ENCODE measurements at places on chromosomes 1 and 21. TPM values are rescaled to one million over a fixed set of nuclear protein-coding genes. Genes with fewer than 3 reads are reported as not detected.
A peak's percentile ranks its signal among the peaks of the same experiment; 100 is the strongest.

GRCh38 chr1:85093644-85094043, 45.3 kb upstream of the MCOLN3 start:
- DNase-seq = no peak

Gene CRP
- not detected for total RNA-seq

GRCh38 chr1:9719978-9720722, 68.6 kb downstream of the PIK3CD start:
- DNase-seq = no peak

DNA sequence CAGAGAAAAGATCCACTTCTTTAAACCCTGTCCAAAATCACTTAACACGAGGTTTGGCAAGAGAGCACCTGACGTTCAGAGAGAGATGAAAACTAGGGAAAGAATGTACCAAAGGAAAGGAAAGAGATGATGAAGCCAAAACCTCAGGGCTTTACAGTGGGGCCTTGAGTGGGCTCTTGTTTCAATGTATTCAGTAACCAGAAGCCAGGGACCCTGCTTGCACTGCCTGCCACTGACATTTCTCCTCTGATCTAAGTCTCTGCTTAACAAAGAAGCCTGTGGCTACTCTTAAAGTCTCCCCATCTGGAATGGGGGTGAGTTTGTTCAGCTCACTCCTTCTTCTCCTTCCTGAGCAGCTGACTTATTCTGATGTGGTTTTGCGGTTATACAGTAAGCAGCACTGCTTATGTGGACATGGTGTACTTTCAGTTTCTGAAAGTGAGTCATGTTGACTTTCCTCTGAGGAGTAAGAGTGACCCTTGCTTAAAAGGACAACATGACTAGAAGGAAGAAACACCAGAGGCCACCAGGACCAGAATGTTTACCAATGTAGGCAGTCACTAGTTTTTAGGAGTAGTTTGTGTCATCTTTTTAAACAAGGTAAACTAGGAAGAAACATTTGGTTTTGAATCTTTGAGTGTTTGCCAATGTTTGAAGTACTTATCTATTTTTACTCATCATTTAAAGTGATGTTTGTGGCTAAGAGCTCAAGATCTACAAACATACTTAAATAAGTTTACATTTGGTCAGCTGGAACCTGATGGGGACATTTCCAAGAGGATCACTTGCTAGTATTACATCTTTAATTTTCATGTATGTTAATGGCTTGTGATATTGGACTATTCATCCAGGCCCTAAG, 87.4 kb downstream of the FASLG start:
- peak; percentile 57 for DNase-seq

DNA sequence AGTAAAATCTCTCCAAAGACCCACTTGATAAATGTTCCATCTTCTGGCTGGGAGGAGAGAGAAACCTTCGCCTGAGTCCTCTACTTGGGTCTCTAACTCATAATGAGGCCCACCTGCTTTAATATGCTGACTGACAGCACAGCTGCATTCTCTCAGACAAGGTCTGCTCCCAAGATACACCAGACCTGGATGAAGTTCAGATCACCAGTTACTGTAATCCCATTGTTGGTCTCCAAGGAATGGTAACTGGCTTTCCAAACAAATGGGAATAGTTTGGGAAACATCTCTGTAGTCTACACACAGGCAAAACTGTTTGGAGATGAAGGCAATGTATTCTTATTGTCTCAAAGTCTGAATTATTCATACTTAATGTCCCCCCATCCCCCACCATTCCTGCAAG, 27.9 kb upstream of the COL24A1 start:
- no peak for DNase-seq

GRCh38 chr1:225746361-225747179, 31.1 kb upstream of the SRP9 start:
- DNase-seq = no peak

- DNase-seq = no peak
Observed at GRCh38 chr21:19239696-19240095, 836.1 kb upstream of the TMPRSS15 start.

DNA sequence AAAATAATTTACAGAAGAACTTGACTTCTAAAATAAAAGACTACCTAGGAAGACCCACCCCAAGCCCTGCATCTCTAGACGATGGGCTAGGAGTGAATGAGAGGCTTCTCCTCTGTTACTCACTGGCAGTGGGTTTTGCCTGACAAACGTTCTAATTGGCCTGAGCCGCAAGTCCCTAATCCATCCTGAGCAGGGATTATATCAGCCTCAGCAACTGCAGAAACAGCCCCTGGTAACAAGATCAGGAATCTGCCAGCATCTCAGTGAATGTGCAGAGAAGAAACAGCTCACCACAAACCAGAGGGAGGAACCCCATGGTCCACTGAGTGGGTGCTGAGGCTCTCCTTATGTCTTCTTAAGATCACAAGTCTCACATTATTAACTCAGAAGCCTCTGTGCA, 240.6 kb downstream of the BRINP2 start:
- DNase-seq = no peak

Gene TAL1
- total RNA-seq = 0.11 TPM

DNA sequence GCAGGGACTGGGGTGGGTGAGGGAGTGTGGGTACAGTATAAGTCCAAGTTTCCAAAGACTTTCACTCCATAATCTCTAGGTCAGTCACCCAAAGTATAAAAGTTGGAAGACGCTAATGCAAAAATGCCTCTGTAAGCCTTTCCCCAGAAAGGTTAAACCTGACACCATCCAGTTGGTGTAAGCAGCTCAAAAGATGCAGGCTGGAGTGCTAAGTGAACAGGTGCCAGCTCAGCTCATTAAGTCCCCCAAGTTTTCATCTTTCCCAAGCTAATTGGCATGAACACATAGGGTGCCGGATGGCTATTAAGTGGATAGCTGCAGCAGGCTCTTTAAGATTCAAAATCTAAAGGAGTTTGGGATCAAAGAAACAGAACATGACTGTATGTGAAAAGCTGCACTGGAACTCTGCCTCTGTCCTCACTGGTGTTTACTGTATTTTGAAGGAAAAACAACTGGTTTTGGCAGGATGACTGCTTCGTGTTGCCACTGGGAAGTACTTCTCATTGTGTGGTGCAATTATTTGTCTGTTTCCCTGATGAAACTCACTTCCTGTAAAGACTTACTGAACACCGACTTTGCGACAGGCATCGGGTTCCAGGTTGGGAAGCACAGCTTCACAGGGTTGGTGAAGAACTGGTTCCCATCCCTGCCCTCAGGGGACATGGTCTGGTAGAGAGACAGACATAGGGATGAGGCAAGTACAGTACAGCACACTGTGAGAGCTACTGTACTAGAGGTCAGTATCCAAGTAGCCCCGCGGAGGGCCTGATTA, 152.7 kb downstream of the DAB1 start:
- DNase-seq = no peak

Gene SHISAL2A
- 9.0 TPM for total RNA-seq

- DNase-seq = no peak
Observed at GRCh38 chr1:68429233-68429808, 20.4 kb downstream of the RPE65 start.

GRCh38 chr21:44519346-44520325, 20.4 kb downstream of the KRTAP10-1 start:
- no peak for DNase-seq

- peak; percentile 38 for DNase-seq
Observed at GRCh38 chr1:8661185-8662110, 156.0 kb downstream of the RERE start.

Gene LCE2B
- total RNA-seq = not detected

DNA sequence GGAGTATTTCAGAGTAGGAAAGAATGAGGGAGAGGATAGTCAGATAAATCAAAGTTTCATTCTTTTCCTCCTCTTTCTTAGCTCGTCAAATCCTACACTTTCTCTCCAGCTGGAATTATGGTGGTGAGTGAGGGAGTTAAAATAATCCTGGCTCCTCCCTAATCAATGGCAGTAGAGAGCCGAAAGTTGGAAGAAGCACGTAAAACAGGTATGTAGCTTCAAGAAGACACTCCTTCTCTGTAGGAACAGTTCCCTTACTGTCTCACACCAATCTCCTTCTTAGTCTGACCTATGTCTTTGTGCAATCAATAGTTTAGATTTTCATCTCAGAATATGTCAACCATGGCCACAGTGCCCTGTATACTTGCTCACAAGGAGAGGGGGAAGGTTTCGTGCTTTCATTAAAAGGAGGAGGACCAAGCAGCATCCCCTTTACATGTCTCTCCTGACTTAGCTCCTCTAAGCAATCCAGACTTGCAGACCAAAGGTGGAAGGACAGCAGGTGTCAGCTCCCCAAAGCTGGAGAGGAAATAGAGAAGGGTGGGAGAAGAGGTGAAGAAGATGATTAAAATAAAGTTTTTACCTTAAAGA, 878 bp downstream of the MINDY1 start:
- no peak for DNase-seq

Gene S100A13
- total RNA-seq = 4.2 TPM

GRCh38 chr1:109547463-109548320, 723 bp upstream of the GNAI3 start:
- no peak for DNase-seq

Gene RGS4
- total RNA-seq = not detected

GRCh38 chr1:231315887-231316286, 21.8 kb downstream of the EXOC8 start:
- peak; percentile 60 for DNase-seq

Gene TNFSF4
- total RNA-seq = 3.0 TPM

Gene NCDN
- total RNA-seq = 25.1 TPM

Gene RNU1-3
- 1,722 TPM for total RNA-seq

- DNase-seq = peak; percentile 2
Observed at GRCh38 chr1:47837866-47838561, 159.2 kb downstream of the TRABD2B start.

Measured in activated naive CD4-positive, alpha-beta T cell treated with anti-CD3 and anti-CD28 coated beads, Interleukin-2, amount 50 U/mL, for 72 hours (primary cell).